Stimulated activated CD8-positive, alpha-beta memory T cell treated with anti-CD3 and anti-CD28 coated beads, Interleukin-4, amount 100 ng/mL, for 1 hour (primary cell): ENCODE measurements at places on chromosomes 6 and 20.

GRCh38 chr6:157904999-157905398 is 76.7 kb upstream of the SYNJ2 start:
- DNase-seq: no peak

DNA sequence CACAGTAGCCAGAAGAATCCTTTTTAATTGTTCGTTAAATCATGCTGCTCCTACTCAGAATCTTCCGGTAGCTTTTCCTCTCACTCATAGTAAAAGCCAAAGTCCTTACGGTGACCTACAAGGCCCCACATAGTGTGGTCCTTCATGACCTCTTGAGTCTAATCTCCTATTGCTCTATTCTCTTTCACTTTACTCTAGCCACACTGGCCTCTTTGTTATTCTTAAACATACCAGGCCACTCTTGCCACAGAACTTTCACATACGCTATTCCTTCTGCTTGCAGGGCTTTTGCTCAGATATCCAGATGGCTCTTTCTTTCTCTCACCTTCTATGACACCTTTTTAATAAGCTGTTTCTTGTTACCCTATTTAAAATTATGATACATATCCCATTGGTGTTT is 25.7 kb downstream of the ZNF391 start:
- no peak for DNase-seq

GRCh38 chr6:125831659-125832058 is 40.9 kb downstream of the NCOA7 start:
- no peak for DNase-seq

- no peak for DNase-seq
These were observed 40.9 kb downstream of the KIZ start for GRCh38 chr20:21166801-21167200.

- DNase-seq: no peak
These were observed 91.0 kb downstream of the BCKDHB start for GRCh38 chr6:80197474-80197873.

DNA sequence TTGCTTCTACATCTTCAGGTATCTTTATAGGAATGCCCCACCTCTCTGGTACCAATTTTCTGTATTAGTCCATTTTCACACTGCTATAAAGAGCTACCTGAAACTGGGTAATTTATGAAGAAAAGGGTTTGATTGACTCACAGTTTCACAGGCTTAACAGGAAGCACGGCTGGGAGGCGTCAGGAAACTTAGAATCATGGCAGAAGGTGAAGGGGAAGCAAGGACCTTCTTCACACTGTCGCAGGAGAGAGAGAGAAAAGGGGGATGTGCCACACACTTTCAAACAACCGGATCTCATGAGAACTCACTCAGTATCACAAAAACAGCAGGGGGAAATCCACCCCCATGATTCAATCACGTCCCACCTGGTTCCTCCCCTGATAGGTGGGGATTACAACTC is 24.4 kb upstream of the LY86 start:
- no peak for DNase-seq

- DNase-seq: no peak
These were observed 61.8 kb downstream of the TULP4 start for GRCh38 chr6:158374020-158374419.

- DNase-seq: no peak
These were observed 33.9 kb upstream of the HS3ST5 start for GRCh38 chr6:114376611-114377175.

DNA sequence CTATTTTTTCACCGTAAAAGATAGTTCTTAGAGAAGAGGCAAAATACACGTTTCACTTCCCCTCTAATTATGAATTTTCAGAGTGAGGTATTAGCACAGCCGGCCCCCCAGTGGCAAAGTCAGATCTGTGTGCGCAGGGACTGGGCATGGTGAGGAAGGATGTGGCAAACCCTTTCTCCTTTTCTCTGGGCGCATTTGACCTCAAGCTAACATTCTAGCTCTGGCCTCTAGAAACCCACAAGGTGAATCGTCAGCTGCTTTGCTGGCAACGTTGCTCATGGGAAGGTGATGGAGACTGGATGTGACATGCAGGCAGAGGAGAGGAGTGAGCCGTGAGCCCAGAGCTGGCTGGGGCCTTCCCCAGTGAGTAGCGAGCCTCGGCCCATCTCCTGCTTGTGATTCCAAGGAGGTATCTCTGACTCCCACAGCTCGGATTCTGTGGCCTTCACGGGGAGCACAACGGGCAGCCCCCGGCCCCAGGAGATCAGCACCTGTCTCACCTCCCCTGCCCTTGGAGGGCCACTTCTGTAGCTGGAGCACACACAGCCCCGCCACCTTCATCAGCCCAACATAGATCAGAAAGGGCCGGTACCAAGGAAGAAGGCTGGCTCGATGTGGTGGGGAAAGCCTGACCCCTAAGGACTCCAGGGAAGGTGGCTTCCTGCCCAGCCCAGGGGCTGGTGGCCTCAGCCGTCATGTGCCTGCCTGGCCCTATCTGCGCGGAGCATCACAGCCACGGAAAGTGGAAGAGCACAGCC is 152.8 kb downstream of the TAF4 start:
- DNase-seq: no peak
